ENCODE measurements at places on chromosomes 3 and 15.

GRCh38 chr3:116139641-116140040 lies 305.6 kb downstream of the LSAMP start:
- DNase-seq, result no peak

- no peak for DNase-seq
These were observed 922.2 kb downstream of the TBL1XR1 start for GRCh38 chr3:176275113-176275512.

GRCh38 chr3:47015151-47015550 lies 35.7 kb downstream of the NBEAL2 start:
- DNase-seq, result no peak

- no peak for DNase-seq
These were observed 153.5 kb downstream of the FNDC3B start for GRCh38 chr3:172192830-172193415.

- no peak for DNase-seq
These were observed 53.0 kb upstream of the TPM1 start for GRCh38 chr15:62989366-62990055.

DNA sequence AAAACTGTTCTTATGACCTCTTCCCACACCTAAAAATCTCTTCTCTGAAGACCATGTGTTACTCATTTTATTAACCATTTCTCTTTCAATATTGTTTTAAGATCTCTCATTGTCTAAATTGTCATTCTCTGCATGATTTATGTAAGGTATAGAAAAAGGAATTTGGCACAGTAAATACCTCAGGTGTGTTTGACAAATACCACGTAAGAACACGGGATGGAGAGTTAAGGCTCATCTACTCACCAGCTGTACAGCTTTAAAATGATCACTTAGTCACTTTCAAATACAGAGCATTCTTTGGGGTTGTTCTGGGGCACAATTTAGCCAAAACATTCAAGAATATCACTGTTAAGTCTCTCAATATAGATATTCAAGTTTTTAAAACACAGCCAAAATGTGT lies 627.1 kb downstream of the MCTP2 start:
- no peak for DNase-seq

DNA sequence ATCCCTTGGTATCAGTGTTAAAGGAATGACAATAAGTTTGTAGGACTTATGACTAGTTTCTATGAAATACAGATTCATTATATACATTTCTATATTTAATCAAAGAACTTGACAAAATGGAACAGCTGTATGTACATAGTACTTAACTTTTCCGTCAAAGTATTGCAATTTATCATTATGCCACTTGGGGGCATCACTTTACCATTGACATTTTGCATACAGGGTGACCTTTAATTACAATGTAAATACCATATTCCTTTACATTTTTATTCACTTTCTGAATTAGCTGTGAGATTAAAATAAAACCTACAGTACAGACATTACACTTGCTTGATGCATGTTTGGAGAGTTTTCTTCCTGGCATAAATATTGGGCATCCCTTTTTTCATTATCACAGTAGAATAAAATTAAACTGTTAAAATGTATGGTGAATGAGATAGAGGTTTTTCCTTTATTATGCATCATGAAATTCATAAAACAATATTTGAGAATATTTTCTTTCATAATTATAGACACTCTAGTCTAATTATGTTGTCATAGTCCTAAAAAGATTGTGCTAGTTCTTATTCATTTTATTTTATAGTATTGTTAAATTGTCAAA lies 6.9 kb downstream of the NEK11 start:
- DNase-seq, result no peak

GRCh38 chr3:9347887-9348286 lies 15.0 kb upstream of the THUMPD3 start:
- no peak for DNase-seq

DNA sequence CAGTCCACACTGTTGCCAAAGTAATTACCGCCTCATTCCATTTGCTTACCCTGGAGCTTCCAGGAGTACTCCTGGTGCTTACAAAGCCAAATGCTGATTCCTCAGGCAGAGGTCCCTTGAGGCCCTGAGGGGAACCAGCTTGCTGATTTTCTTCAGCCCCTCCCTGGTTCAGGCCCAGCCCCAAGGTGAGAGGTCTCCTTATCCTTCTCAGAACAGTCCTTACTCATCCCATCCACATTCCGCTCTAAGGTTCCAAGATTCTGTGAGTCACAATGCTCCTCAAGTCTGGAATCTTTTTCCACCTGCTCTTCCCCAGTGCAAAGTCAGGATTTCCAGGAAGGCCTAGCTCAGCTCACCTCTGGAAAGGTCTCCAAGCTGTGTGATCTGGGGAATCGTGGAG lies 1.8 kb upstream of the ATP10A start:
- no peak for DNase-seq

GRCh38 chr15:25335279-25335678 lies 103.5 kb downstream of the UBE3A start:
- no peak for DNase-seq

- no peak for DNase-seq
These were observed 98.5 kb downstream of the ITPR1 start for GRCh38 chr3:4591669-4592068.

DNA sequence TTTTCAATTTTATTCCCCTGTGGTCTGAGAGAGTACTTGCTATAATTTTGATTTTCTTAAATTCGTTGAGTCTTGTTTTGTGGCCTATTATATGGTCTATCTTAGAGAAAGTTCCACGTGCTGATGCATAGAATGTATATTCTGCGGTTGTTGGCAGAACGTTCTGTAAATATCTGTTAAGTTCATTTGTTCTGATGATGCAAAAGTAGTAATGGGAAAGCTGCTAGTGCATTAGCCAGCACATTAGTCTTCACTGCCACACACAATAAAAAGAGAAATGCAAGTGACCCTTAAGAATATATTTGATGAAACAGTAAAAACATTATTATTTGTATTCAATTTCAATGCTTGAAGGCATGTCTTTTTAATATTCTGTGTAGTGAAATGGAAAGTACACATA lies 84.8 kb downstream of the GTPBP8 start:
- DNase-seq, result no peak

- no peak for DNase-seq
These were observed 60.6 kb downstream of the ST6GAL1 start for GRCh38 chr3:186990878-186991308.

GRCh38 chr3:102512734-102513504 lies 78.1 kb downstream of the ZPLD1 start:
- DNase-seq, result no peak

GRCh38 chr15:37109872-37110572 lies 9.7 kb upstream of the MEIS2 start:
- DNase-seq, result no peak

DNA sequence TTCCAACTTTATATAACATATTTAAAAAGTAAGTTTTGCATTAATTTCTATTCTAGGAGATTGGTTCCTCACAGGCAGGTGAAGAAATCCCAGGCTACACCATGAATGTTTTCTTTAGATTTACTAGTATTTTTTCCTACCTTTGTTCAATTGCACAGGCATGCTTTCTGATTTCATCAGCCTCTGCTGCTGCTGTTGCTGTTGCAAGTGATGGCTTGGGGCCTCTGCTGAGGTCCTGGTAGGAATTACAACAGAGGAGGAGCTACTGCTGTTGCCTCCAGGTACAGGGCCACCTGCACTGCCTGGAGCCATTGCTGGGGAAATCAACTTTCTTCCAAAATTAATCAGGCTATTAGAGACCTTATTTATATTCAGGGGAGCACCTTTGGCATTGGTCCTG lies 353.3 kb downstream of the PLCL2 start:
- no peak for DNase-seq

GRCh38 chr3:18046131-18046915 lies 303.9 kb upstream of the TBC1D5 start:
- no peak for DNase-seq

- no peak for DNase-seq
These were observed 41.4 kb downstream of the CD200 start for GRCh38 chr3:112374333-112374734.

DNA sequence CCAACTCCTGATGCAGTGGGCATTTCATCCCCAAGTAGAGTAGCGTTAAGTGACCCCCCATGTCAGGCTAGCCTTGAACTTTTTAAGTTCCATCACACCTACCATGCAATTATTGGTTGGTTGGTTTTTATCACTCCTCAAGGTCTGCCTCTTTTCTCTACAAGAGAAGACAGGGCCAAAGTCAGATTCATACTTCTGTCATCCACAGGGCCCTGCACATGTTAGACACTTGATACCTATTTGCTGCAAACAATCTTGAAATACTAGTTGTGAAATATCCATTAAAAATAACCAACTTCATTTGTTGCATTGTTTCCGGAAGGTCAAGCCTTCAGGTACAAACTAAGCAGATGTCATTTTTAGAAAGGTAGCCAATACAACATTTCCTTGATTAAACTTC lies 1.2 kb downstream of the CMSS1 start:
- no peak for DNase-seq

DNA sequence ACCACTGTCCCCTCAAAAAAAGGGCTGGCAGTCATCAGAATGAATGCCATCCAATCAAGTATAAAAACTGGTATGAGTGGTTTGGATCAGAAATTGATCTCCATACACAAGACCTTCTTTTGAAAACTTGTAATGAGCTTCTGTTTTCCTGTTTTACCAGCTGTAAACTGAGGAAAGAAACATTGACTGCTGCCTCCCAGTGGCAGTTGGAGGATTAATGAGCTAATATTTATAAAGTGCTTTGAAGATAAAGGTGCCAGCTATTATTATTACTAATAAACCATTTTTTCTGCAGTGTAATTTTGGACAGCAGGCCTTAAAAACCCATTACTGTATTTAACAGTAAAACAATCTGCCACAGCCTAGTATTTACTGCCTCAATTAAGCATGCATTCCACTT lies 11.4 kb downstream of the CHL1 start:
- no peak for DNase-seq

- DNase-seq, result no peak
These were observed 14.1 kb downstream of the ATP2C1 start for GRCh38 chr3:130907966-130908365.

DNA sequence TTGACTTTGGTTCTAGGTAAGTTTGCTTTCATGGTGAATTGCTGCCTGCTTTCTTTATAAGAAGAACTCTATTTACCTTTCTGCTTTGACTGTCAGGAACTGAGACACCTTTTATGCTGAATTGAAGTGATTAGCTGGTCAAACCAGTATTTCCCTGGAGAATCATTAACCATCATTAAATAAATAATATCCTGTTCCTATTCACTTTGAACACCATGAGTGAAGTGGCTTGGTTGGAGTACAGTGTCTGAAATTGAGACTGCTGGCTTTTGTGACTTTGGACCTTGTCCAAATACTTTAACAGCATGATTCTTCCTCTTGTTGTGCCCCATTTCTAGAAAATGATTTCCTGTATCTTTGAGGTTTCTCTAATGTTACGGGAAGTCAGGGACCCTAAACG lies 5.6 kb upstream of the TMEM62 start:
- no peak for DNase-seq

- no peak for DNase-seq
These were observed 95.9 kb downstream of the SEMA5B start for GRCh38 chr3:122931636-122932035.

DNA sequence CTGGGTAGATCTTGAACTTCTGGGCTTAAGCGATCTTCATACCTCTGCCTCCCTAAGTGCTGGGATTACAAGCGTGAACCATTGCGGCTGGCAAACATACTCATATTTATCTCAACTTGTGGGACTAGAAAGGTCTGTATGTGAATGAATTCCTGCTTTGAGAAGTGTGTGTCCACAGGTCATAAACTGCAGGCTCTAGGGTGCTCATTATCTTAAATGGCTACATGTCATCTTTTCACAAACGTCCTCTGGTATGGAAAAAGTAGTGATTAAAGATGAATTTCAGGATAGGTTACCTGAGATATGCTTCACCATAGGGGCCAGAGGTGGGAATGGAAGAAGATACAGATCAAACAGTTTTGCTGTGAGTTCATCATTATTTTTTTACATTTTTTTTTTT lies 7.8 kb upstream of the HDAC11 start:
- no peak for DNase-seq

DNA sequence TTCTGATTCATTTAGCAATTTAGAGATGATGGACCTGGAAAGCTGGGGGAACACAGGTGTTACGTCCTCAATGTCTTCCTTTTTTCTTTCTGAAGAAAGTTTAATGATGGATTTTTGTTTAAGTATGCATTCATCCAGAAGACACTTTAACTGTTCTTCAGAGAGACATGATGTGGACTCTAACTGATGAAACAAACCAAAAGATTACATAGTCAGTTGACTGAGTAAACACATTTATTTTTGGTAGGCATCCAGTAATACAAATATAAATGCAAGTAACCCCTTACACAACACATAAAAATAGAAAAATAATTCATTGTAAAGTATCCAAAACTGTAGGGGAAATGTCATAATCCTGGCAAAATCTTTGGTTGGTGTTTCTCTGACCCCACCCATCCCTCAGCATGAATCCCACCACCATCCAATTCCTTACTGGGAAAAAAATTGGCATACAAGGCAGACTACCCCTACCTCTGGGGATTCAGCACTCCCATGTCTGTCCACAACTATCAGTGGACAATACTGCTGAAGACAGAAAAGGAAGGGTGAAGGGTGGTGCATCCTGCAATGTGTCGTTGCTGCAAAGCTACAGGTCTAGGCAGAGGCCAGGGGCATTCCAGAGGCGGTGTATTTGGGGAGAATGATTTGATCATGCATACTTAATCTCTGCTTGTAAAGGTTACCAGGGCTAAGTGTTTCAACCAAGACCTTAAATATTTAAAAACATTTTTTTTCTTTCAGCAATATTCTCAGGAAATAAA lies 37.4 kb downstream of the THBS1 start:
- no peak for DNase-seq

DNA sequence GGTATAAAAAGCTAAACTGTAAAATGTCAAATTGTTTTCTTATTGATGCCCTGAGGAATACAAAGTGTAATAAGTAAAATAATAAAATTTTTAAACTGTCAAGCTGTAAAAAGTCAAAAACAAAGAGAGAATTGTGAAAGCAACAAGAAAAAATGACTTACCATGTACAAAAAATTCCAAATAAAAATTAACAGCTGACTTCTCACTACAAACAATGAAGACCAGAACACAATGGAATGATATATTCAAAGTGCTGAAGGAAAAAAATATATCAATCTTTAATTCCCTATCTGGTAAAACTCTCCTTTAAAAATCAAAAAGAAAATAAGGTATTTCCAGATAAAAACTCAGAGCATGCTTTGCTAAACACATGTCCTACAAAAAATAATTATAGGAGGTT lies 883.5 kb downstream of the IGSF11 start:
- no peak for DNase-seq

GRCh38 chr15:32698773-32699390 lies 18.9 kb upstream of the GREM1 start:
- no peak for DNase-seq

DNA sequence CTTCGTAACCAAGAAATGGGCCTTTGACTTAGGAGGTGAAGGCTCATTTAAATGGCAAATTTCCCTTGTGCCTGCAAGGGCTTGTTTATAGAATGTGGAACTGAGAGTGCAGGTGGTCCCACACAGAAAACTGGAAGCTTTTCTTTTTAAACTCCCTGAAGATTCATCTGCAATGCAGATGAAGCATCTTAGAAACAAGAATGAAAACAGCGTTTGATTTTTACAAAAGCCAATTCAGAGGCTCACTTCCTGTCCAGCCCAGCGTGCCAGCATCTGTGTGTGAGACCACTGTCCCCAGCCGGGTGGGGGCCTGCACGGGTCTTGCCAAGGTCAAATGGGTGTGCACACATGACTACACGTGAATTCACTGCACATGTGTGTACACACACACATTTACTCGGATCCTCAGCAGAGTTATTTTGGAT lies 94.7 kb downstream of the LINGO1 start:
- no peak for DNase-seq
